Activated CD4-positive, alpha-beta T cell treated with anti-CD3 and anti-CD28 coated beads for 36 hours (primary cell): ENCODE measurements at places on chromosomes 1 and 21.

GRCh38 chr1:227896710-227897655 is 50.7 kb downstream of the WNT9A start:
- DNase-seq, result peak; percentile 4

GRCh38 chr1:160629286-160630210 is 17.3 kb downstream of the SLAMF1 start:
- DNase-seq, result peak; percentile 83

- no peak for DNase-seq
Measured at GRCh38 chr1:45957684-45958083, 154.3 kb downstream of the MAST2 start.

DNA sequence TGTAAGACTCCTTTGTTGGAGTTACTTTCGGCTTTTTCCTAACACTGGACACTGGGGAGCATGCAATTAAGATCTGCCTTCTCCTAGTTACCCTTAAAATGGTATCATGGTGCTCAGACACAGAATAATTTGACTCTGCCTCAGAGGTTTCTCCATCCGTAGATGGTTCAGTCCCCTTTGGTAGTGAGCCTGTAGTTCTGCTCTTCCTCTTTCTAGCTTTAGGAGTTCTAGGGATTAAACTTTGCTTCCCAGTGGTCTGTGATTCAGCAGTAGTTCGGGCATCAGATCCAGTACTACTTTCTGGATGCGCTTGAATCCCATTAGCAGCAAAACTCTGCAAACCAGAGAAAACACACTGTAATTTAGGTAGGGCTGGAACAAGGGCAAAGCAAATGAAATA is 1.5 kb downstream of the DNTTIP2 start:
- DNase-seq, result no peak

DNA sequence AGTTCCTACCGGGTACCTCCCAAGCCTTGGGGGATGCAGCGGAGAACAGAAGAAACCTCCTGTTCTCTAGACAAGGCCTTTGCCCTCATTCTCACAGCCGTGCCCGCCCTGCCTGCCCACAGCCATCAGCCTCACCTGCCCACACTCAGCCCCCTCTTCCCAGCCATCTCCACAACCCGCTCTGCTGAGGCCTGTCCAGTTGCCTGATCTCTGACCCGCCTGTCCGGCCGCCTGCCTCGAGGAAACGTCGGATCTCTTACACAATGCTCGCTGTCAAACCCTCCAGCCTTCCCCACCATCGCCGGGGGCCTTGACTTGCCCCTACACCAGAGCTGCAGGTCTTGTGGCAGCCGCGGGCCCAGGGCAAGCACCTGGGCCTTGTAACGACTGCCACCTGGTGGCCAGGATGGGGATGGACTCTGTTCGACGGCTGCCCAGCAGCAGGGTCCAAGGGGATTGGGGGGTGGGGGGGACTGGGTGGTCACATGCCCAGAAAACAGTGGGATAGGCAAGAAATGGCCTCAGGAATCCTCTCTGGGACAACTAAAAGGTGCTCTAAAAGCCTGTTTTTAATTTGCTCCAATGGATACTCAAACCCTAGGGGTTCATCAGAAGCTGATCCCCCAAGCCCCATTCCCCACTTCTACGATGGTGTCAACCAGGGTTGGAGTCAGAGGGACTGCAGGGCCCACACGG is 31.0 kb downstream of the SLC45A1 start:
- peak; percentile 83 for DNase-seq

- no peak for DNase-seq
Measured at GRCh38 chr1:156747742-156748669, 3.5 kb downstream of the HDGF start.

DNA sequence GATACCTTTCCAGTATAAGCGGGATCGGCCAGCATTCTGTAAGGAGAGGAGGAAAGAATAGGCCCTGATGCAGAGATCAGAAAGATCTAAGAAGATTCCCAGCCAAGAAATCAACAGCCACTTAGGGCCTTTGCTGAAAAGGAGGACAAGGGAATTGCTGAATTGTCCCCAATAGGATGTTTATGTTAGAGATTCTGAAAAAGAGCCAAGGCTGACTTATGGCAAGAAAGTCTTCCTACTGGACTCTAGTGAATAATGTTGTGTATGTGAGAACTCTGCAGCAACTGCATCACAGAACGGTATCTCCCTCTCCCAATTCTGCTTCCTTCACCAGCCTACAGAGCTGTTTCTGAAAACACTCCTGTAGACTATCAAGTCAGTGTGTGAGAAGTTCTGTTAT is 298.0 kb upstream of the CXADR start:
- DNase-seq, result no peak

- DNase-seq, result no peak
Measured at GRCh38 chr1:160410406-160411005, 10.1 kb downstream of the VANGL2 start.

DNA sequence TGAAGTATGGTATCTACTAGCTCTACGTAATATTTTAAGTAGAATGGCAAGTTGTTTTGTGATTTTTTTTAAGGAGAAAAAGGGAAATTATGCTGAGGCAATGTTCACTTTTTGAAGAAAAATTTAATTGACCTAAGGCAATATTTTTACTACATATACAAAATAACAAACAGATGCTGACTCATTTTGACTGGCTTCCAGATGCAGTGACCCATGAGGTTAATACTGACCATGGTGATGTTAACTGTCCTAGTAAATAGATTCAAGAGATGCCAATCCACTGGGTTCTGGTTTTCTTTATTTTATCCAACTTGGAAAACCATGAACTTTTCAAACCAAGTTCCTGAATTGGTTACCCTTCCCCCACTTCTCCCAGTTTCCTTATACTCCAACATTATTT is 154.9 kb downstream of the CRB1 start:
- DNase-seq, result no peak

DNA sequence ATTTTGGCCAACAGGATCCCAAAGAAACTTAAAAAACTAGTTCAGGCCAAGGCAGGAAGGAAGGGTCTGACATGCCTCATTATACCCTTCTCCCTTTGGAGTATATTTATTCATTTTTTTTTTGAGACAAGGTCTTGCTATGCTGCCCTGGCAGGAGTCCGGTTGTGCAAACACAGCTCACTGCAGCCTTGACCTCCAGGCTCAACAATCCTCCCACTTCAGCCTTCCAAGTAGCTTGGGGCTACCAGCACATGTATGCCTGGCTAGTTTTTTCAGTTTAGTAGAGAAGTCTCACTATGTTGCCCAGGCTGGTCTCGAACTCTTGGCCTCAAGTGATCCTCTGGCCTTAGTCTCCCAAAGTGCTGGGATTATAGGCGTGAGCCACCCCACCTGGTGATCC is 5.2 kb downstream of the YARS1 start:
- no peak for DNase-seq

DNA sequence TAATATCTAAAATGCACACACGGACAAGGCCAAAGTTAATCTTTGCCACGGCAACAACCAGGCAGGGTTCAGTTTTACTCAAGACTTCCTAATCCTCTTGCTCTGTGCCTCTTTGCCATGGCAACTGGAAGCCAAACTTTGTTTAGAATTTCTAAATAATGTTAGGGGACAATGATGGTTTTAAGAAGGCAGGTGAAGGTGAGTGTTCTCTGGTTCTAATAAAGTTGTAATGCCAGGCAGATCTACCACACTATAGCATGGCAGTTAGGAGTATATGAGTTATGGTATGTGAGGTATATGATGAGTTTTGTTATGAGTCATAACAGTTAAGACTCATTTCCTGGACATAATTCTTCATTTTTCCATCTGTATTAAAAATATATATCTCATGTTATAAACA is 2.7 kb downstream of the PTPRC start:
- peak; percentile 61 for DNase-seq

- DNase-seq, result no peak
Measured at GRCh38 chr1:193846876-193847604, 660.6 kb upstream of the B3GALT2 start.

DNA sequence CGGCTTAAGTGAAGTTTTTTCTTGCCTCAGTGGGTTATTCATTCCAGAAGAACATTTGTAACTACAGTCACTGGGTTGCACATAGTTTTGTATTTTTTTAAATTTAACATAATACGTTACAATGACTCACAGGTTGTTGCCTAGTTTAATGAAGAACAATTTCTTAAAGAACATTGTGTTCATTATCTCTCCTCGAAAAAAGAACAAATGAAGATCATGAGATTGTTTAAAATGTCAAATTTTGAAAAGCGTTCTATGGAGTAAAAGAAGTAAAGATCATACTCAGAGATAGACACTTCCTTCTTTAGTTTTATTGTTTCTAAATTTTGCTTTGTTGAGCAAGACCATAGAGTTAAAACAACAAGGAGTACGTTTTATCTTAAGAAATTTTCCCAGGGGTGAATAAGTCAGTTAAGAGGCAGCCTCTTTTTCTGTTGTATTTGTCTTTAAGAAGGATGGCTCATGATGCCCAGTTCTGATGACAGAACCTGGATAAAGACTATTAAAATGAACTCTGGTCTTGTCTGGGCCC is 10.5 kb upstream of the SLAMF1 start:
- no peak for DNase-seq

GRCh38 chr1:36160949-36161485 is 5.1 kb downstream of the MAP7D1 start:
- DNase-seq, result peak; percentile 86

DNA sequence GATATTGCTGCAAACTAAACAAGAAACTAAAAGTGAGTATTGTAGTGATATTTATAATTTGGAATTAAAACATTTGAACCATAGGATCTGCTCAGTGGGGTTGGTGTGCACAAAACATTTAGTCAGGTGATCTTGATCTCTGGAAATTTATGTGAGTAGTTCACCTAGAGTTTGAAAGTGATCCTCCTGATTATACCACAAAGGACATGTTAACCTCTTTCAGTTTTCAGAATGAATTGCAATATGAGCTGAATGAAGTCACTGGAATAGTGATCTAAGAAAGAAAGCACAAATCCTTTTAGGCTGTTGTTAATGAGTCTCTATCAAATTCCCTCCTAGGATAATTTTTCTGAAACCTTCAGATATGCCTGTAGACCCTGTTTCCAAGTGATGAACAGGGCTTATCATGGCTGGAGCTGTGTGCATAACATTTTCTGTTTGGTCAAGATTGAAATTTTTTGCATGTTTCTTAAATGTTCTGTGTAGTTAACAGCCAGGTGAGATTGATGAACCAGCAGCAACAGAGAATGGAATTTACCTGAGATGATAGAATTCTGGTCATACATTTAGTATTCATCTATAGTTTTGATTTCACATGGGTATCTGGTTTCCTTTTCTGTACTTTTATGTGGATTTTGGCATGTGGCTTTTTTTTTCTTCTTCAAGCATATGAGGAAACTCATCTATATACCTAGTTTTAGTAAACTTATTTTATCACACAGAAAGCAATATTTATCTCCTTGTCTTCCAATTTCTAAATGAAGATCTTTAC is 25.5 kb downstream of the CDC14A start:
- no peak for DNase-seq

- peak; percentile 95 for DNase-seq
Measured at GRCh38 chr1:230104395-230105244, 37.6 kb downstream of the GALNT2 start.
